ENCODE measurements at places on chromosomes 1 and 21.

GRCh38 chr1:21541329-21541728 lies 32.1 kb downstream of the ALPL start:
- DNase-seq = no peak

DNA sequence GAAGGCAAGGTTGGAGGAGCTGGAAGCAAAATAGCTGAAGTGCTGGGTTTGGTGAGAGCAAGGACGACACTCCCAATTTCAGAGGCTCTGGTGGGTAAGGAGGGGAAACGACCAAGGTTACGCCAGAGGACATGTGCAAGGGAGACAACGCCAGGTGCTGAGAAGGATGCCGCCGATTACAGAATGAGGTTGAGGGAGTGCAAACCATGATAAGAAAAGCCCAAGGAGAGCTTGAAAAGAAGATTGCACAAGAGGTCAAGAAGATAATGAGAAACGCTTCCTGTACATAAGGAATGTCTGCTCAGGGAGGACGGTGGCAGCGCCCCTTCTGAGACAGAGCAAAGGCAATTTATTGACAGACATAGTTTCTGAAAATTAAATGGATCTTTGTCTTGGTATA lies 382.0 kb upstream of the PROX1 start:
- DNase-seq = no peak

DNA sequence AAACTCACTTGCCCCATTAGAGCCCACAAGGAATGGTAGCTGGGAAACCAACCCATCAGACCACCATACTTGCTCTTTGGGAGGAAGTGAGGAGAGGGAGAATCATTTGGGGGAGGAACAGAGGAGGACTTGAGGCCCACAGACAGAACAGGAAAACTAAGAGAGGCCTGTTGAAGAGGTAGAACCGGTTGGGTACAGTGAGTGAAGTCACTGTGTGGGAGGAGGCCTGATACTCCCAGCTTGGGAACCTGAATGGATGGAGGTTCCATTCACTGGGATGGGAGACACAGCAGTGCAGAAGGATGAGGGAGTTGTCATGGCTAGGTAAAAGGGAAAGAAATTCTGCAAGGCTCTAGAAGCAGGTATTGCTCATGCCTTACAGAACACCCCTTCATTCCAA lies 63.4 kb upstream of the PSEN2 start:
- no peak for DNase-seq

- no peak for DNase-seq
Measured at GRCh38 chr1:234538930-234539649, 60.1 kb upstream of the TARBP1 start.

DNA sequence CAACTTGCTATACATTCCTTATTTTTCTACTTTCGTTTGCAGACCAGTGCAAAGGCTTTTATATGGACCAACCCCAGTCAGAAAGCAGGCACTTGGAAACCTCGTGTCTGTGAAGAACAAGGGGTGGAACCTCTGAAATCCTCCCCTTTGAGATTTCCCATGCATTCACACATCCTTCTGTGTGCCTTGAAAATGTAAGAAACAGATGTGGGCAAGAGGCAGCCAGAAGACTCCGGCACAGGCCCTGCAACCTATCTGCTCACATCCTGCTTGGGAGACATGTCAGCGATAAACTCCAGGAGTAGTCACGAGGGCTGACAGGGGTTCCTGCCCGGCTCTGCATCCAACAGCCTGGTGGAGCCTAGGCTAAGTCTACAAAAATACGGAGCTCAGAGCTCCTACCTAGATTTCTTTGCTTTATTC lies 42.5 kb downstream of the ETS2 start:
- DNase-seq = no peak

DNA sequence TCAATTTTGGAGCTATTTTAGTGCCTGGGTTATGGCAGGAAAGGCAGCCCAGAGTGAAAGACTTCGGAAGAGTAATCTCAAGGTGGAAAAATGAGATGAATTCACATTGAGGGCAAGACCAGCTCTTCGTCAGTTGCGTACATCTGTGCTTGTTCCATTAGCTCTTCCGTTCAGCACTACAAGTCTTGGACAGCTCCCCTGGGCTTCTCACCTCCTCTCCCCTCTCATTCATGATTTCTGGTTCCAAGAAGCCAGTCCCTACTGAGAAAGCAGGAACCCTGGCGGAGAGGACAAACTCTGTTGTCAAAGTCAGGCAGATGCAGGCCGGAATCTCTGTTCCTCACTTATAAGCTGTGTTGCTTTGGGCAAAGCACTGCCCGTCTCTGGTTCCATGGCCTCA lies 76.5 kb downstream of the ACTL8 start:
- no peak for DNase-seq

Measured in CD4-positive, alpha-beta T cell treated with Interleukin-17A for 1 hour (primary cell).